ENCODE measurements at places on chromosomes 6 and 20. TPM values are rescaled to one million over a fixed set of nuclear protein-coding genes. Genes with fewer than 3 reads are reported as not detected.

HACE1 gene
- total RNA-seq: 15.0 TPM

IFNGR1 gene
- 29.0 TPM for total RNA-seq

OR2B6 gene
- total RNA-seq: not detected

MUC22 gene
- not detected for total RNA-seq

Measured in activated CD4-positive, alpha-beta memory T cell treated with anti-CD3 and anti-CD28 coated beads for 36 hours (primary cell).